Right atrium auricular region (tissue), 2 donors: ENCODE measurements at places on chromosomes 13 and 19. TPM values are rescaled to one million over a fixed set of nuclear protein-coding genes. Genes with fewer than 3 reads are reported as not detected.
A peak's percentile ranks its signal among the peaks of the same experiment; 100 is the strongest.

- DNase-seq = no peak
Observed at GRCh38 chr13:102682727-102683126, 12.1 kb downstream of the METTL21C start.

RRAS gene
- total RNA-seq = 83.5 TPM

SIGLEC5 gene
- total RNA-seq = 1.7 TPM

GRCh38 chr13:36817996-36818803 is 822 bp upstream of the RFXAP start:
- DNase-seq = no peak

S1PR4 gene
- total RNA-seq = 0.48 TPM

FIZ1 gene
- 12.2 TPM for total RNA-seq

DNA sequence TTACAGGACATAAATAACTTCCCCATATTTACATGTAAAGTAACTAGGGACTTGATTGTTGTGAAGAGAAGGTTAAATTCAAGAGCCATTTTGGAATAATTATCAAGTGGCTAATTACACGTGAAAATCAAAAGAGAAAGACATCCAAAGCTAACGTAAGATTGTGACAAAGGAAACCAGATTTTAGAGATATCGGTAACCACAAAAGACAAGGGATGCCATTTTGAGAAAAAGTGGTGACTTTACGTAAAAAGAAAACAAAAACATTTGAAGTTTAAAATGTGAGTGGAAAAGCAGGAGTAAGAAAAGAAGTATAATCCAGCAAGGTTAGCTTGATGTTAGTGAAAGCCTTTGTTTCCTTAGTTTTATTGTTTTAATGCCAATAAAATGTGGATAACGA is 10.9 kb upstream of the VWA8 start:
- DNase-seq = no peak

GRCh38 chr13:44368062-44368591 is 5.5 kb upstream of the SERP2 start:
- DNase-seq = no peak

DNA sequence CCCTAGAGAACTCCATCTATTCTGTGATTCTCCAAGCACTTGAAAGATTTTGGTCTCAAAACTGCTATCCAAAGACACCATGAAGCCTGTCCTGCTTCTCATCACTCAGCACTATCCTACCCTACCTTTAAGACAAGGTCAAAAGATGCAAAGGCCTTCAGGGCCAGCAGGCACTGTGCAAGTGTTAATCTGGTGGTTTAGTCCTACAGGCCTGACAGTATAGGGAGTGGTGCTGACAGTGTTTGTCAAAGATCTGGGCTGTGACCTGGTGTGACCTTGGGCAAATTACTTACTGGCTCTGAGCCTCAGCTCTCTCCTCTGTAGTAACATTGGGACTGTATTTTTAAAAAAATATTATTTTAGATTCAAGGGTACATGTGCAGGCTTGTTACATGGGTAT is 28.0 kb downstream of the SIAH3 start:
- no peak for DNase-seq

DNA sequence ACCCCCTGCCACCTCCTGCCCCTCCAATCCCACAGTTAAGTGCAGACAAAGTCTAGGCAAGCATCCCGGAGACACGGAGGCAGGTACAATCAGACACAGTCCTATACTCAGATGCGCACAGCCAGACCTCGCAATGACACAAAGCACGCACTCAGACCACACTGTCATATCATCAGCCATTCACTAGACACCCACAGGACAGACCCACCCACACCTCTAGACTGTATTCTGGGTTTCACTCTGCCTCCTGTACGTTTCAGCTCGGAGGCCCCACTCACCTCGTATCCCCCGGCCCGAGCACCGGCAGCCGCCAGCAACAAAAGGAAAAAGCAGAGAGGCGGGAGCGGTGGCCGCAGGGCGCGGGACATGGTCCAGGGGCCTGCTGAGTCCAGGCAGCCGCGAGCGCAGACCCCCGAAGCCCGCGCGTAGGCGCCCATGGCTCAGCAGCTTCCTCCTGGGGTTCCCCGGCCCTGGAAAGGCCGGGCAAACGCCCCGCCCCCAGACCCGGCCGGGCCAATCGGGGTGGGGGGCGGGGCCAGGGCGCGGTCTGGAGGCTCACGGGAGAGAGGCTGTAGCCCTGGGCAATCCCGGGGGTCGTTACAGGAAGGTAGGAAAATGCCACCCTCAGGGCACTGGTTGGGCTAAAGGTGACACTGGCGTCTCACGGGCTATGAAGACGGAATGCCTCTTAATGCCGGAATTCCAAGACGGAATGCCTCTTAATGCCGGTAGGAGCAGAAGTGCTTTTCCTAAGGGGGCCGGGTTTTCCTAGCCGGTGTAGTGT is at the start of the genes MAN2B1 and WDR83:
MAN2B1 (minus strand) TSS at position 478 of the 784 bp plus-strand sequence; CDS start at position 437, 41 bp downstream.
WDR83 (plus strand) TSS at position 543 of the 784 bp plus-strand sequence. CDS start 2,984 bp downstream, outside the sequence.
- peak; percentile 68 for DNase-seq

DNA sequence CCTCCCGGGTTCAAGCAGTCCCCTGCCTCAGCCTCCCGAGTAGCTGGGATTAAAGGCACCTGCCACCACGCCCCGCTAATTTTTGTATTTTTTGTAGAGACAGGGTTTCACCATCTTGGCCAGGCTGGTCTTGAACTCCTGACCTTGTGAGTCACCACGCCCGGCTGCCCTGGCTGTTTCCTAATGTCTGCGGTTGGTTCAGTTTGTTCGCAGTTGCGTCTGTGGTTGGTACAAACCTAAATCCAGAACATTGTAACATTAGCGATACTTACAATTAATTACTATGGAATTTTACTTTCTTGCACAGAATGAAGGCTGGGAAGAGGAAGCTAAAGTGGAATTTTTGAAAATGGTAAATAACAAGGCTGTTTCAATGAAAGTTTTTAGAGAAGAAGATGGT is 38.1 kb downstream of the RNF17 start:
- no peak for DNase-seq

ADPRHL1 gene
- total RNA-seq = 222 TPM

DNA sequence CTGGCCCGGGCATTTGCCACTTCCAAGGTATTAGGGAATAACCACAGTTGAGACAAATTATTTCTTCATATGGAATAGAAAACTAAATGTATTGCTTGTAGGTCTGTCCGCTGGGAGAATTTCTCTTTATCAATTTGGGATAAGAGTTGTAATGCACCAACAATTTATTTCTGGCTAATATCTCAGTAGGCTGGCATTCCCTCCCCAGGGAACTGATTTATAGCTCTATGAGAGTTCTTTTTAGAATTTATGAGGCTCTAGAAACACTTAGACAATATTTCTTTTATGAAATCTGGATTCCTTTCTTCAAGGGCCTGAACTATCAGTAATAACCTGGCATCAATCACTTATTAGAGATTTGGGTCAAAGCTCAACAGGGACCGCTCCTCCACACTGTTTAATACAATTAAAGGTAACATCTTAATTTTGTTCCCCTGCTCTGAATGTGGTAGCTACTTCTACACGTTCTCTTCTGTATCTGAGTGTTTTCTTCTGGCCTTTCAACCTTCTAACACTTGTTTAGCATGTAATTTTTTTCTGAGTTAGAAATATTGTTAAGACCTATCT is 857.4 kb upstream of the PRR20A start:
- DNase-seq = no peak

GNG8 gene
- not detected for total RNA-seq

DNA sequence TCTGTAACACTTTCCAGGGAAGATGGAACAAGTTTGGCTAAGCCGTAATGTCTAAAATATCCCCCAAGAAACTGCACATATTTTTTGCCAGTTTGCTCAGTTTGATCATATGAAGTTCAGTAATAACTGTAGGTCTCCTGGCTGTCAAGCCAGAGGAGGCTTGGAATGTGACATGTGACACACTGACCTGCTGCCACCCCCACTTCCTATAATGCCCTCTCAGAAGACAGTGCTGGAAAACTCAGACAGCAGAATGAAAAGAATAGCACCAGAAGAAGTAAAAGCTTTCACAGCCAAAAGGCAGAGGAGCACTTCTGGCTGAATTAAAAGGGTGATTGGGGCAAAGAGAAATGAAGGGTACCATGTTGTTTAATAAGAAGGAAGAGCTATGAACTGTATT is 67.4 kb upstream of the UBAC2 start:
- no peak for DNase-seq

DNA sequence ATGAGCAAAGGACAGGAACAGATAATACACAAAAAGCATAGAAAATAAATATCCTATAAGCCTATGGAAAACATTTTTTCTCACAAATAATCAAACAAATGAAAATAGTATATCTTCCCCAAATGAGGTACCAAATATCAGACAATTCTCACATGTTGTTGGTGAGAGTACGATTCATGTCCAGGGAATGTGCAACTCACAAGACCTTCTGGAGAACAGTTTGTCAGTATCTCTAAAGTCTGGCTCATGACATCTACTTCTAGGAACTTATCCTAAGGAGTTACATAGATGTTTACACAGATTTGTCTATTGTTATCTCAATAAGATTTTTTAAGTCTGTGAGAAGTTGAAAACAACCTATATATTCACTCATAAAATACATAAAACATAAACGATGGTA is 80.3 kb upstream of the ARHGEF7 start:
- no peak for DNase-seq

GRCh38 chr19:48674216-48674809 is 1.5 kb upstream of the NTN5 start:
- DNase-seq = no peak

TEX26 gene
- total RNA-seq = not detected

USHBP1 gene
- total RNA-seq = 4.3 TPM

DNA sequence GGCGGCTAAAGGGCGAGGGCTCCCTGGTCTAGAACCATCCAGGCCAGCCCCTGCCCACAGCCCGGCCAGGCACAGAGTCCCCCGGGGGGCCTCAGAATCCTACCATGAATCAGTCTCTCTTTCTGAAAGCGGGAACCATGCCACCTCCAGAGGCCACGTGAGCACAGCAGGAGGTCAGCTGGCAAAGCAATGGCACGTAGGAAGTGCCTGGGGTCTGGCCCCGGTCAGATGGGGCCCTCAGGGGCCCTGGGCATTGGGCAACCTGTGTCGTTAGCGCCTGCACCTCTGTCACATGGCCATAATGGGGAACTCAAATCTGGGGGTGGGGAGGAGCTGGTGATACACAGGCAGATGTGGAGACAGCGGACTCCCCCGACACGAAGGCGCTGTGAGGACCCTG is 8.8 kb downstream of the MFSD12 start:
- no peak for DNase-seq

DNA sequence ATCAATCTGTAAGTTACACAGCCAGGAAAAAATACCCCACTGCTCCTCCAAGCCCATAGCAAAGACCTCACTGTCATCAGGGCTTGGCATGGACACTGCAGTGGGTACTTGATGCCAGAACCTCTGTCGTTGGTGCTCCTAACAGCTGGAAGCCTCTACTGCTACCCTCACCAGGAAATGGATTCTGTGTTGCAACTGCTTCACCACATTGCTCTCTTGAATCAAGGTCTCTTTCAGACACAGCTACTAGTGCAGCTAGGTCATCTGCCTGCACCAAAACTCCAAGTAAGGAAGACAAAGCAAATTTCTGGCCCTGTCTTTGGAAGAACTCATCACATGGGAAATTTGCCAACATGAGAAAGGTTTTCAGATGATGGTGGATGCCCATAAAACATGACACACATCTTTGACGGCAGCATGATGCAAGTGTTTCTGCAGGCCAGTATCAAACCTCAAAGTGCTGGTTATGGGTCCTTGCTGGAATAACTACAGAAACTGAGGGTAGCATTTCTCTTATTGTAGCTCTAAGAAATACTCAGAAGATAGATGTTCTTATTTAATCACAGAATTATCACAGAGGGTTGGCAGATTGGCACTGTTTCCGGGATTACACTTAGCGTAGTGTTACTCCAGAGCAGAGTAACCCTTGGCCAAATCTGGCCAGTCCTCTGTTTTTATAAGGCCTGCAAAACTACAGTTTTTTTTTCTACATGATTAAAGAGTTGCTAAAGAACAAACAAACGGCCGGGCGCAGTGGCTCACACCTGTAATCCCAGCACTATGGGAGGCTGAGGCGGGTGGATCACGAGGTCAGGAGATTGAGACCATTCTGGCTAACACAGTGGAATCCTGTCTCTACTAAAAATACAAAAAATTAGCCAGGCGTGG is 12.9 kb upstream of the PCCA start:
- no peak for DNase-seq

ANGPTL8 gene
- not detected for total RNA-seq

NKPD1 gene
- total RNA-seq = 0.22 TPM
